HL-60 (cell line): ENCODE measurements at places on chromosomes 6 and 20.
A peak's percentile ranks its signal among the peaks of the same experiment; 100 is the strongest.

GRCh38 chr6:136923116-136923953 is 1.2 kb downstream of the SLC35D3 start:
- no peak for DNase-seq

- DNase-seq = no peak
Measured at GRCh38 chr6:130937942-130938604, 110.9 kb downstream of the SMLR1 start.

DNA sequence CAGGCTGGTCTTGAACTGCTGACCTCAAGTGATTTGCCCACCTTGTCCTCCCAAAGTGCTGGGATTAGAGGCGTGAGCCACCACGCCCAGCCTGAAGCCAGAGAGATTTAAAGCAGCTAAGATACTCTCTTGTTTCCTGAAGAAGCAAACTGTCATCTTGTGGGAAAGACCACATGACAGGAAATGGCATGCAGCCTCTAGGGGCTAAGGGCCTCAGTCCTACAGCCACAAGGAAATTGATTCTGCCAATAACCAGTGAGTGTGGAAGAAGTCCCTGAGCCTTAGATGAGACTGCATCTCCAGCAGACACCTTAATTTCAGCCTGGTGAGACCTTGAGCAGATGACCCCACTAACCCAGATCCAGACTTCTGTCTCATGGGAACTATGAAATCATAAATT is 40.9 kb downstream of the KIZ start:
- DNase-seq = no peak

GRCh38 chr6:38567436-38567835 is 72.3 kb downstream of the BTBD9 start:
- DNase-seq = no peak

DNA sequence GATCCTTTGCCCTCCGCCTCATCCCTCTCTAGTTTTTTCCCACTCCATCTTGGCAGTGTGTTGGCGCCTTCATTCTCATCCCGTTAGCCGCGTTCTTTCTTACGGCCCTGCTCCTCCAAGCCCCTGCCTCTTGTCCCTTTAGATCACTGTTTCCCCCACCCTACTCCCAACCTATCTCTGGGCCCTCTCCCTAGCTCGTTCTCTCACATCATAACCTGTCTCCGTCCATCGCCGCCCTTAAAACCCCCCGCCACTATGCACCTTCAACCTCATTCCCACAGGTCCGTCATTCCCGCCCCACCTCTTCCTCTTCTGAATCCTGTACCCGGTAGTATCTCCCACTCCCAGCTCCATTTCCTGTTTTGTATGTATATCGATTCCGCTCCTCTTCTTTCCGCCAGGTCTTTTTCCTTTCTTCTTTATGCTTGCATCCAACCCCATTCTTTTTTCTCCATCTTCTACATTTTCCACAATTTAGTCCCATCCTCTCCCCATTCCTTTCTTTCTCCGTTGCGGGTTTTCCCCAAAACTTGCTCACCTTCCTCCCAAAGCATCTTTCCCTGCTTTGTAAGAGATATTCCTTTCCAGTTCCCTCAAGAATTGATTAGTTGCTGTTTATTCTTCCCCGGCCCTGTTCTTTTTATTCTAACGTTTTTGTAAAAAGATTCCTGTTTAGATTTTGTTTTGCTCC is 671 bp downstream of the EFHC1 start:
- peak; percentile 19 for DNase-seq

DNA sequence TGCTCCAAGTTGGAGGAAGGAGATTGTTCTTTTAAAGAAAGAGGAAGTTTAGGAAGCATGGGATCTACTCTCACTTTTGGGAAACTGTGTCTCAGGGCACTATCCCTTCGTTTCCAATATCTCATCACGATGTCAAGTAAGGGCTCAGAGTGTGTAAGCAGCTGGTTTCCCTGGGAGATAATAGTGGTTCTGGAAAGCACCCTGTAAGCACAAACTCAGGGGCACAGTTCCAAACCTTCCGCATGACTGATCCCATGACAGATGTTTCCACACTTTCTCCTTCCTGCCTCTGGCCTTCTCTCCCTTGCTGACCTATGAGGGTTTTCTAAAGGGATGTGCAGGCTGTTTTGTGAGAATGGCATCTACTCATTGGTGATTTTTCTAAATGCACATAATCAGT is 33.9 kb downstream of the ADTRP start:
- no peak for DNase-seq

- DNase-seq = no peak
Measured at GRCh38 chr20:40945189-40945588, 83.4 kb upstream of the TOP1 start.
